Pancreas (tissue), 10 donors: ENCODE measurements at places on chromosomes 6 and 20.
A peak's percentile ranks its signal among the peaks of the same experiment; 100 is the strongest.

DNA sequence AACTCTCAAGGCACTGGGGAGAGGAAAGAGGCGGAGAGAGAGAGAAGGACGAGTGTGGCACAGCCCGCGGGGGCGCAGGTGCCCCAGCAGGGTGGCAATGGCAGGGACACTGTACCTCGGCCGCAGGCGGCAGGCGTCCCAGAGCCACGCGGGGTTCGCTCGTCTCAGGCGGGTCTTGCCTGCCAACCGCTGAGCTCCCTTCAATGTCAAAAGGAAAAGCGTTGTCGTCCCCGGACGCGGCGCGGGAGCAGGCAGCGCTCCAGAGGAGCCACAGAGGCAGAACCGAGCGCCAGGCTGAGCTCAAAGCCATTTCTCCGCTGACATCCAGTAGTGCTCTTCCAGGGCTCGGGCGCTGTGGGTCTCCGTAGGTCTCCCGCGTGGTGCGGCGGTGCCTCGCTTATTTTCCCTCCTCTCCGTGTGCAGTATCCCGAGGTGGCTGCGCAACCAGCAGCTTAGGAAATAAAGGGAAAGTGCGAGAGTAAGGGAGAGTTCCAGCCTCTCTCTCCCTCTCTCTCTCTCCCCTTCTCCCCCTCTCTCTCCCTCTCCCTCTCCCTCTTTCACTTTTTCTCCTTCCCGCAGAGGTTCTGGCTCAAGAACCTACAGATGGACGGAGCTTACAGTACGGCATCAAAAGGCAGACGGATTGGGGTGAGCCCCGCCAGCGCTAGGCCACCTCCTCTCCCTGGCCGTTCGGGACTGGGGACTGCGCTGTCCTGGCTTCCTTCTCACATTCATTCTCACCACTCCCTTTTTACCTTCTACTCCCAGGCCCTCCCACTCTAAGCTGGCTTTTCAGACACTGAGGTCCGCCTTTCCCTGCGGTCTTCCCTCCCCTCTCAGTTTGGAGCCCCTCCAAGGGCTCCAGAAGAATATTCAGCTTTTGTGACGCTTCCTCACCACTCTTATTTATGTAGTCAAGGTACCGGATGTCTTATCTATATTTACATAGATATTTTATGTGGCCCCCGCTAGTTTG is at the start of gene LAMA4:
TSS of gene LAMA4 (minus strand) at position 727 of the 976 bp plus-strand sequence. CDS start at position 310, 417 bp downstream.
- no peak for DNase-seq

- no peak for DNase-seq
Measured at GRCh38 chr6:166420351-166420750, 37.6 kb upstream of the MPC1 start.

- no peak for DNase-seq
Measured at GRCh38 chr6:134431421-134431859, 113.5 kb upstream of the SGK1 start.

DNA sequence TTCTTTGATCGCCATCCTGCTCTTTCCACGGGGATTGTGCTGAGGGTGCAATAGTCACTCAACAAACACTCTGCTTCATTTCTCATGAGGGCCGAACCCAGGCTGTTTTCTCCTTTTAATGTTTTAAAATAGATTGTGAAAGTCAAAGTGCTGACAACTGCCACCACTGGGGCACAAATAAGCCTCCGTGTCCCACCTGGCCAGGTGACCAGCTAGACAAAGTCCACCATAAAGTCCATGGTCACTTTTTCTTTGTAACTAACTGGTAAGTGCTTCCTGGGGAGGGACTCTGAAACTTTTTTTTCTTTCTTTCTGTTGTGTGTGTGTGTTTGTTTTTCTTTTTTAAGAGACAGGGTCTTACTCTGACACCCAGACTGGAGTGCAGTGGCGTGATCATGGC is 219.8 kb downstream of the LY86 start:
- no peak for DNase-seq

DNA sequence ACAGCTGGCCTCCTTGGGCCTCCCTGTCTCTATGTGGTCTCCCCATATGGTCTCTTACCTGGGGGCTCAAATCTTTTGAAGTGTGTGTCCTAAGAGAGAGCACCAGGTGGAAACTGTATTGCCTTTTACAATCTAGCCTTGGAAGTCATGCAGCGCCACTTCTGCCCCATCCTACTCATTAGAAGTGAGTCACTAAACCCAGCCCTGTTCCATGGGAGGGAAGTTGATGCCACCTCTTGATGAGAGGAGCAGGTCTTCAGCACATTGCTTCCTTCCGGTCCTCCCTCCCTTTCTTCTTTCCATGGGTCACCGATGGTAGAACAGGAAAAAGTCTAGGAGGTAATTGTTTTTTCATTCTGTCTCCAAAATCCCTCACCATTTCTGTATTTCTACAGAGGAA is 156.3 kb downstream of the FOXA2 start:
- no peak for DNase-seq

DNA sequence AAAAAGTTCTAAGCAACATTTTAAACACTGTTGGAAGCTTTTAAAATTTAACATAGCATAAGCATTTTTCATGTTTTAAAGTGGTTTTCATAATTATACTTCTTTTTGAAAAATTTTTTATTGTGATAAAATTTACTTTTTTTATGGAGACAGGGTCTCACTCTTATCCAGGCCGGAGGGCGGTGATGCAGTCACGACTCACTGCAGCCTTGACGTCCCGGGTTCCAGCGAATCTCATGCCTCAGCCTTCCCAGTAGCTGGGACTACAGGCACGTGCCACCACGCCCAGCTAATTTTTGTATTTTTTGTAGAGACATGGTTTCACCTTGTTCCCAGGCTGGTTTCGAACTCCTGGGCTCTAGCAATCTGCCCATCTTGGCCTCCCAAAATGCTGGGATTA is 46.1 kb upstream of the TULP4 start:
- no peak for DNase-seq

- no peak for DNase-seq
Measured at GRCh38 chr20:22861990-22862389, 173.1 kb upstream of the SSTR4 start.

GRCh38 chr20:62921119-62921687 is 5.1 kb downstream of the DIDO1 start:
- no peak for DNase-seq

DNA sequence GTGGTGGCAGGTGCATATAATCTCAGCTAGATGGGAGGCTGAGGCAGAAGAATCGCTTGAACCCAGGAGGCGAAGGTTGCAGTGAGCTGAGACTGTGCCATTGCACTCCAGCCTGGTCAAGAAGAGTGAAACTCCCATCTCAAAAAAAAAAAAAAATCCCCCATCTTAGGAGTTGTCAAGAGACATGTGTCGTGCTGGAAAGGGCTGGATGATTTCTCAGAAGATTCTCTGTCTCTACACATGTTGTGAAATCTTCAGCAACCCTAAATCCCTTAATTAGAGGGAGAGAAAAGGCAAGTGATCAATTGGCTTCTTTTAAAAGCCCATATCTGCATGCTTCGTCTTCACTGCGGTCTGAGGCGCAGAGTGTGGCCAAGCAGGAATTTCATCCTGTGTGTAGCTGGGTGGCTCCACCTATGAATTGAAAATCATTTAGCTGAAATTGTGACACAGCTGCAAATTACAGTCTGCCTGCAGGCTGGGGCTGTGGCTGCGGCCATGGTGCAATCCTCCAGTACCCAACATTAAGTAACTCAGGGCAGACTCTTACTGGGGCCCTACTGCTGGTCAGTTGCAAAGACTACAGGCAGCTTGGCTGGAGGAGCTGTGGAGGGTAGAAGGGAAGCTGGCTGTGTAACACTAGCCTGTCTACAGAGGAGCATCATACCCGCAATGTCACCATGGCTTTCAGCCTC is 3.2 kb upstream of the TGM3 start:
- no peak for DNase-seq

DNA sequence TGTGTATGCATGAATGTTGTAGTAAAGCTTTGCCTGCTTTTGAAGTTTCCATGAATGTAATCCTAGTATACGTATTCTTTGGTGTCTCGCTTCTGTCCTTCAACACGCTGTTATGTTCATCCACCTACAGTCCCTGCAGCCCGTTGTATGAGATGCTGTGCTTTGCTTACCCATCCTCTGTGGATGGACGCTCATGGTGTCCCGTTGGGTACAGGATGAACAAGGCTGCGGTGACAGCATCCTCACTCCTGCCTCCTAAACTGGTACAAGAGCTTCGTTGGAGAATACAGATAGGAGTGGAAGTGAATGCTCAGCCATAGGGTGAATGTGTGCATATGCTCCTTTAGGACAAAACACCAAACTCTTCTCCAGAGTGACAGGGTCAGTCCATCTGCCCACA is 366.2 kb downstream of the ZFAND3 start:
- no peak for DNase-seq

GRCh38 chr6:30955367-30956042 is 14.7 kb downstream of the MUCL3 start:
- peak; percentile 54 for DNase-seq

DNA sequence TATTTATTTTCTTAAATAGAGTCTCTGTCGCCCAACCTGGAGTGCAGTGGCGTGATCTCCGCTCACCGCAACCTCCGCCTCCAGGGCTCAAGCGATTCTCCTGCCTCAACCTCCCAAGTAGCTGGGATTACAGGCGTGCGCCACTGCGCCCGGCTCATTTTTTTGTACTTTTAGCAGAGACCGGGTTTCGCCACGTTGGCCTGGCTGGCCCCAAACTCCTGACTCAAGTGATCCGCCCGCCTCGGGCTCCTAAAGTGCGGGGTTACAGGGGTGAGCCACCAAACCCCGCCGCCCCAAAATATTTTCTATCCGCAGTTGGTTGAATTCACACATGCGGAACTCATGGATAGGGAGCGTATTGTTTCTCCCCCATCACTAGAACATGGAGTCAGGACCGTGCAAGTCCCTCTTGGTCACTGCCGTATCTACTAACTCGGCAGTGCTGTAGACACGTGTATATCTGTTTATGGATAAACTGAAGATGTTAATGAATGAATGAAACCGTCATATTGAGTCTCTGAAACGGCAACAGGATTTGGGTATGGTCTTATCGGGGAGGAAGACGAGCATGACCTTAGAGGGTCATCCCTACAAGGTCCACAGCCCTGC is 904 bp downstream of the MKKS start:
- no peak for DNase-seq

GRCh38 chr20:22567944-22568871 is 16.2 kb downstream of the FOXA2 start:
- peak; percentile 75 for DNase-seq

GRCh38 chr6:86913795-86914194 is 23.5 kb upstream of the HTR1E start:
- DNase-seq = no peak

DNA sequence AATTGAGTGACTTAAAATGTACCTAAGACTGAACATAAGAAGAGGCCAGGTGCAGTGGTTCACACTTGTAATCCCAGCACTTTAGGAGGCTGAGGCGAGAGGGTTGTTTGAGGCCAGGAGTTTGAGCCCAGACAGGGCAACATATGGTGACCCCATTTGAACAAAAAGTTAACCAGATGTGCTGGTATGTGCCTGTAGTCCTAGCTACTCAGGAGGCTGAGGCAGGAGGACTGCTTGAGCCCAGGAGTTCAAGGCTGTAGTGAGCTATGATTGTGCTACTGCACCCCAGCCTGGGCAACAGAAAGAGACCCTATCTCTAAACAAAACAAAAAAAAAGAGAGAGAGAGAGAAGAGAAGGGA is 10.1 kb upstream of the PAQR8 start:
- no peak for DNase-seq

DNA sequence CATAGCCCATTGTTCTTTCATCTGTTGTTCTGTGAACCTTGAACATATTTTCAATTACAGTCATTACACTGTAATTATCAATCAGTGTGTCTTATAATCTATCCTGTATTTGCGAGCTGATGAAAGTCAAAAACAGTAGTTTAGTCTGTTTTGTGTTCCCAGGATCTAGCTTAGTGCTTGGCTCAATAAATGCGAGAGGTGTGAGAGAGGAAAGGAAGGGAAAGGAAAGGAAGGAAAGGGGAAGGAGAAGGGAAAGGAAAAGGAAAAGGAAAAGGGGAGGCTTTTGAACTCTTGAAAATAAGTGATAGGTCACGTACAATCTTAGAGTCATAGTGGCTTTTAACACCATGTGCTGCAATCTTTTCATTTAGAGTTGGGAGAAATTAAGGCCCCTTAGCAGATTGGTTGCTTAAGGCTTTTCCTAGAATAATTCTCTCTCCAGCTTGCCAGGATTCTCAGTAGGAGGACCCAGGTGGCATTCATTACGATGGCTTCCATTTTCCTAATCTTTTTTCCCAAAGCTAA is 433.8 kb upstream of the PLCB4 start:
- DNase-seq = no peak

DNA sequence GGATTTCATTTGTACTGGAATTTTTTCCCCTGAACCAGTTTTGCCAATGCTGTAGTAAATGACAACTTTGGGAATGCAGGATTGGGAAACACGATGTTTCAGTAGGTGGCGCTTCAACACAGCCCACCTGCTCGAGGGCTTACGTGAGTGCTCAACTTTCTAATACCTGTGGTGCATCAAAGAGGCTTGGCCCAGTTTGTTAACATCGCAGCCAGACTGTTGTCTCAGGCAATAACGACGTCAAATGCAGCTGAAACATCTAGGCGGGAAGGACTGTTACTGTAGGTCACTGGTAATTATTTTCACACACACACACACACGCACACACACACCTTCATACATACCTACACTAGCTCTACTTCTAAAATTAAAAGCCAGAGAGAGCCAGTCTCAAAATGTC is 815.5 kb upstream of the SLC35B3 start:
- peak; percentile 52 for DNase-seq

DNA sequence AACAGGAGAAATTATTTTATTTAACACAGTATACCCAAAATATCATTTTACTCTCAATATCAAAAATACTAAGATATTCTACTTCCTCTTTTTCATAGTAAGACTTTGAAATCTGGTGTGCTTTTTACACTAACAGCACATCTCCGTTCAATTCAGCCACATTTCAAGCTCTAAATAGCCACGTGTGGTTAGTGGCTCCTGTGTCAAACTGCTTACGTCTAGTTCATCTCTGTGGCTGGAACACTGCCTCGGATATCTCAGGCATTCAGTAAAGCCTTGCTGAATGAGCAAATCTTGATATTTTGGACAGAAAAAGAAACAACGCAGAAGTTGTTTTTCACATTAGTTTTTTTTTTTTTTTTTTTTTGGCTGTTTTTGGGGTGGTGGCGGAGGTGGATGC is 136.1 kb downstream of the EYA4 start:
- no peak for DNase-seq

- DNase-seq = no peak
Measured at GRCh38 chr6:29561091-29561490, 1.6 kb upstream of the UBD start.

- DNase-seq = no peak
Measured at GRCh38 chr6:147170269-147170668, 33.9 kb upstream of the STXBP5 start.

- DNase-seq = no peak
Measured at GRCh38 chr20:45813006-45813340, 529 bp downstream of the UBE2C start.

DNA sequence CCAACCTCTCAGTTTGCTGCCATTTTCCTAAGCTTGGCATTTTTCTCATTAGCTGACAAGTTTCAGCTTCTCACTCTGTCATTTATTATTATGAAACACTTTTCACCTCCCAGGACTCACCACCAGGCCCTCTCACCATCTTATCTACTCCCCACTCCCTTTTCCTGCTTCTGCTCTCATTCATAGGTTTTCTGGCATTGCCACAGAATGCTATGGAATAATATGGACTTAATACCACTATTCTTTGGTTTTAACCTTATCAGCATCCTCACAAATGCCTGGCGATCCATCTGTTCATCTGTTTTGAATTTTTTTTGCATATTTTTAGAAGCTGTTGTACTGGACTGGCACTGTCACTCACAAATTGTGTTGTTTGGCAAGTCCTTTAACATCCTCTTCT is 16.4 kb upstream of the LAMA4 start:
- DNase-seq = no peak
